ENCODE measurements at places on chromosomes 7 and 10.

GRCh38 chr10:122402548-122403131 lies 28.1 kb downstream of the PLEKHA1 start:
- no peak for DNase-seq

- no peak for DNase-seq
Observed at GRCh38 chr7:134357486-134357885, 40.8 kb upstream of the SLC35B4 start.

GRCh38 chr7:22726907-22727713 lies at the start of gene IL6:
Gene IL6, plus strand, starts transcription at chr7:22727200. Its CDS starts 63 bp downstream, at chr7:22727263.
- DNase-seq, result no peak

GRCh38 chr7:143199040-143199439 lies 15.8 kb downstream of the TAS2R39 start:
- no peak for DNase-seq

- no peak for DNase-seq
Observed at GRCh38 chr7:32522746-32523530, 27.6 kb downstream of the AVL9 start.

GRCh38 chr10:56096226-56096517 lies 264.9 kb downstream of the ZWINT start:
- no peak for DNase-seq

- no peak for DNase-seq
Observed at GRCh38 chr10:98295907-98296306, 27.9 kb upstream of the LOXL4 start.

DNA sequence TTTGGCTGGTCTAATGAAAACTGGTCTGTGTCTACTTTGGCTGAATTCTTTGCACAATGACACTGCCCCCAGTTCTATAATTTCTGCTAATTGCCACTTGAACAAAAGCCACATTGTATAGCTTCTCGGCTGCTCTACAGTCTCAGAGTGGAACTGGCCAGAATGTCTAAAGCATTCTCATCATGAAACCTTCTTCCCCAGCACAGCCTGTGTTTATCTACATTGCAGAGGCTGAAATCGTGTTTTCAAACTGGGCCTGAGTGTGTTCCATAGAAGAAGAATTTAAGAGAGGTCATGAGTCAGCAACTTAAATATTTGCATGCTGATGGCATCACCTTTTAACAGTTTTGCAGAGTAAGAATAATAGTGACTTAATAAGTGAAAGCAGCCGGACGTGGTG lies 177.2 kb downstream of the BUB3 start:
- DNase-seq, result no peak

DNA sequence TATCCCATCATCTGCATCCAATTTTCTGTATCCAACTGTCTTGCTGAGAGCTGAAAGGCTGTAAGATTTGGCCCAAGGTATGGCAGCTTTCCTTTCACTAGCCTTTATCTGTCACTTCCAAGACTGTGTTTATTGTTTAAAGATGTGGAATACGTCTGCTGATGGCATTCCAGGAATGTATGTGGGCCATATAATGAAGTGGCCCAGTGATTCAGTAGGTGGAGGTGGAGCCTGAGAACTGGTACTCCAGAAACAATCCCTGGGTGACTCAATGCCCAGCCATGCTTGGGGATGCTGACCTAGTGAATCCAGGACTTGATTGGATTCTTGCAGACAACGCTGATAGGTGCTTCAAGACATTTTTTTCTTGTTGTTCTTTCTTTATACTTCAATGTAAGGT lies 13.5 kb downstream of the NEUROD6 start:
- DNase-seq, result no peak

DNA sequence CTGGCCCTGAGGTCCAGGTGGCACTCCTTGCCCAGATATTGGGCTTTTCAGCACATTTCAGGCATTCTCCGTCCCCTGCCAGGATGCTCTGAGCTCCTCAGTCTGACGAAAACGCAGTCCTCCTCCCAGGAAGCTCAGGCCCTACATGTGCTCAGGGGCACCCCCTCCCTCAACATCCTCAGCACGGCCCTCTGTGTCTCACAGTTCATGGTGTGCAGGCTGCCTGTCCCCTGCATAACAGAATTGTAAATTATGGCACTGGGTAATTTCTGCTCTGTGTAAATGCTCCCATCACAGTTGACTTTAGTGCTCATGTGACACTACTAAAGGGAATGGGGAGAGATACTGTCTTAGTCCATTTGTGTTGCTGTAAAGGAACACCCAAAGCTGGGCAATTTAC lies 563.8 kb downstream of the DNAJB6 start:
- DNase-seq, result no peak

DNA sequence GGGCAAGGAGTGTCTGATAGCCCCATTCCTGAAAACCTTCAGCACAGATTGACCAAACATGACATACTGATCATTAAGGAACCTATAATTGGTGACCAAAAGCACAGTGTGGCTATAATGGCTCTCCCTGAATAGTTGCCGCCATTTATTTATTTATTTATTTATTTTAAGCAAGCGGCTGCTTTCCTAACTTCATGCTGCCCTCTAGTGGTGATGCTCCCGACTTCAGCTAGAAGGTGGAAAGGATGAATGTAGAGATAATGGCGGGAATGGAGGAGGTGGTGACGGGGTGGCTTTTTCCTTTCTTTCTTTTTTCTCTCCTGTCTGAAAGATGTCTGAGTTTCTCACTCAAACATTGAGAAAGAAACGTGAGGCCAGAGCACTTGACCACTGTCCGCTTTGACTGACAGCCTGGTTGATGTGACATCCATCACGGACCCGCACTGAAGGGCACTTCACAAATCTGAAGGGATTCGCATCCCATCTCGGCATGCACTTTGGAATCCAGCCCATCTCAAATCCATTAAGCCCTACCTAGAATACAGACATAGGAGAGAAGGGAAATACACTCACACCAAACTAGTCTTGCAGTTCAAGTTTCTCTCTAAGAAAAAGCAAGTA lies 1090.1 kb downstream of the KCNMA1 start:
- DNase-seq, result no peak

DNA sequence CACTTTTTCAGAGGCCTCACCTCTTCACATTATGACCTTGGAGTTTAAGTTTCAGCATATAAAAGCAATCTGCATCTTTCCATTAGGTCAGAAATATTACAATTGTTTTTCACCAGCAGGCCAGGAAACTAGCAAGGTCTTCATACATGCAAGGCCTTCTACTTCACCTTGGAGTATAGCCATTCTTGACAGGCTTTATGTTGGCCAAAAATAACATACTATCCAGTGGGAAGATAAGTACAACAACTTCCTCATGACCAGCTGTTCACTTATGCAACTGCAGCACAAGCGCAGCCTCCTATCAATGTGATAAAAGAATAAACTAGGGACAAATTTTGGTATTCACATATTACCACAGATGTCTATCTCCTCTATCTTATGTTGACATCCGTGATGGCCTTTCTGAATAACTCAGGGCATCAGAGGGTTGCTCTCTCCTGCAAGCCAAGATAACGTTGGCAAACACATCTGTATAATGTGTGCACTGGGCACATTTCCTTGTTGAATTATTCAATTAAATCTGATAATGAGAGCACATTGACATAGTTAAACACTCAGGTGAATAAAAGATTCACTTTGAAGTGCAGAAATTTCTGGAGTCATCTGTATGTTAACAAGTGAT lies 239.8 kb downstream of the FZD1 start:
- DNase-seq, result no peak

DNA sequence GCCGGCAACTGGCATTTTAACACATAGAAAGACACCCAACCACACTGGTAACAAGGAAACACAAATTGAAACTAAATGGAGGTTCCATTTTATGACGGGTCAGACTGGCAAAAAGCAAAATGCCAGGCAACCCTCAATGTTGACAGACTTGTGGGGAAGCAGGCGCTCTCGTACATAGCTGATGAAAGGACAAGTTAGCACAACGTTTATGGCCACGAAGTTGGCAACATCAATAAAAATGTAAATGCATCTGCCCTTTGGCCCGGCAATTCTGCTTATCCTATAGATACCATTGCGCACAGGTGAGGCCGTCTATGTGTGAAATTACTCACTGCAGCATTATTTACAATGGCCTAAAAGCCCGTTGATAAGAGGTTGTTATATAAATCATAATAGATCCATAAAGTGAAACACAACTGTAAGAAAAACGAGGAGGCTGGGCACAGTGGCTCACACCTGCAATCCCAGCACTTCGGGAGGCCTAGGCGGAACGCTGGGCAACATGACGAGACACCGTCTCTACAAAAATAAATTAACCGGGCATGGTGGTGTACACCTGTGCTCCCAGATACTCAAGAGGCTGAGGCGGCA lies 39.8 kb downstream of the FOXL3 start:
- no peak for DNase-seq

DNA sequence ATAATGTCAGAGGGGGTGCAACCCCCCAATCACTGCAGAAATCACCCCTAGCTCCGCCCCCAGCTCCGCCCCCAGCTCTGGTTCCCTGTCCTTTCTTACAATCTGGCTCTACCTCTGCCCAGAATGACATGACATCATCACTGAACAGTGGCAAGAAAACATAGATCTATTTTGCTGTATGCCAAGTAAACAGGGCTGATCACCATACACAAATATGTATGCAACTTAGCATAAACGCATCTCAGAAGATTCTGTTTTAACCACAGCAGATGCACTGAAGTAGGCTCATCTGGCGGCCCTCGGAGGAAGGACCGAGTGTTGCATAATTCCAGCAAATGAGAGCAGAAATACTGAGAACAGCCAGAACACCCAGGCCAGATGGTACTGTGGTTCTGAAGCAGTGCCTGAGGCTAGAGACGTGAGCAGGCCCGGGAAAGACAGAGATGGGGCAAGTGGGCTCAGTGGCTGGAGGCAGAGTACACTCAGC lies 293.3 kb upstream of the KLF14 start:
- DNase-seq, result no peak

DNA sequence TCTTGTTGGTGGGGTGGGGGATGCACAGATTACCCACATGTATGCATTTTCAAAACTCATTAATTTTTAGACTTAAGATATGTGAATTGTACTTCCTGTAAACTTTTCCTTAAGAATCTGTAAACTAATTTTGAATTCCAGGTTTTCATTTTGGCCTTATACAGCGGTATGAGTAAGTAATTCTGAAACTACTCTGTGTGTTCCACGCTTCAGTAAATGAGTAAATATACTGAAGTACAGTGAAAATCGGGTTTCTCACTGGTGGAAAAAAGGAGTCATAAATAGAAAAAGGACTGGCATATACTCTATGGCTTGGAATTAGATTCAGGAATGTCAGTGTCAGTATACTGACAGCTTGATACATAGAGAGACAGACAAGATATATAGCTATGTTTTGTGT lies 72.8 kb downstream of the CTTNBP2 start:
- DNase-seq, result no peak

DNA sequence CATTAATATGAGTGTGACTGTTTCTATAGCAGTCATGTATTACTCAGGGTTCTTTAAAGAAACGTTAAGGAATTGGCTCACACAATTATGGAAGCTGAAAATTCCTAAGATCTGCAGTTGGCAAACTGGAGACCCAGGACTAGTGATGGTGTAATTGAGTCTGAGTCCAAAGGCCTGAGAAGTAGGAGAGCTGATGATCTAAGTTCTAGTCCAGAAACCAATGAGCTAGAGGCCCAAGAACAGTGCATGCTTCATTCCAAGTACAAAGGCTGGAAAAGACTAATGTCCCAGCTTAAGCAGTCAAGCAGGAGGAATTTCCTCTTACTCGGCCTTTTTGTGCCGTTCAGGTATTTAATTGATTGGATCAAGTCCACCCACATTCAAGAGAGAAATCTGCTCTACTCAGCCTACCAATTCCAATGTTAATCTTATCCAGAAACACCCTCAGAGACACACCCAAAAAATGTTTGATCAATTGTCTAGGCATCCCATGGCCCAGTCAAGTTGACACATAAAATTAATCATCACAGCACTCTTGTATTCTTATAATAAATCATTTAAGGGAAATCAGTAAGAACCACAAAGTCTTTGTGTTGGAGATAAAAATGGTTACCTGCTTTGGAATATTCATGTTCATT lies 312.1 kb downstream of the PRKG1 start:
- no peak for DNase-seq

GRCh38 chr10:17425584-17426262 lies 28.7 kb downstream of the ST8SIA6 start:
- no peak for DNase-seq

DNA sequence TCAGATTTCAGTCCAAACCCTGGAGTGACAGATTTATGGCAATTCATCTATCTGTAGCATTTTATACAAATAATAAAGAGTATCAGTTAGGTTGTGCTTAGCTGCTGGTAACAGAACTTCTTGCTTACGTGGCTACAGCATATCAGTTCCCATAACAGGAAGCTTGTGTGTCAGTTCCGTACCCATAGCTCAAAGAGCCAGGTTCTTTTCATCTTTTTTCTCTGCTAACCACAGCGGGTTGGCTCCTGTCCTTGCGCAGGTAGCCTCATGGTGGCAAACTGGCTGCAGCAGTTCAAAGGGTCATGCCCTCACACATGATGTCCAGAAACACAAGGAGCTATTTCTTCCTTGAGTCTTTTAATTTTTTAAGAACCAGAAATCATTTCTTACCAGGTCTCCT lies 1041.8 kb downstream of the GATA3 start:
- DNase-seq, result peak; percentile 1

DNA sequence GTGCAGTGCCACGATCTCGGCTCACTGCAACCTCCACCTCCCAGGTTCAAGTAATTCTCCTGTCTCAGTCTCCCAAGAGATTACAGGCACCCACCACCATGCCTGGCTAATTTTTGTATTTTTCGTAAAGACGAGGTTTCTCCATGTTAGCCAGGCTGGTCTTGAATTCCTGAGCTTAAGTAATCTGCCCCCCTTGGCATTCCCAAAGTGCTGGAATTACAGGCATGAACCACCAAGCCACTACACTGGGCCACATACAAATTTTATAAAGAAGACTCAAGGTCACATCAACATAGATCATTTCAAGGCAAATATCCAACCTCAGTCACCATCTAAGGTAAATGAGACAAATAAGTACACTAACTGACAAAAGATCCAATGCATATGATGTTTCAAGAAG lies 32.1 kb downstream of the IGF2BP3 start:
- DNase-seq, result no peak

GRCh38 chr10:99329304-99329553 lies at the start of gene CNNM1:
Gene CNNM1, plus strand, starts transcription at chr10:99329356. Its CDS starts 32 bp downstream, at chr10:99329388.
- DNase-seq, result no peak

- DNase-seq, result no peak
Observed at GRCh38 chr10:102511583-102512274, 8.0 kb downstream of the SUFU start.
